Body of pancreas (tissue), 4 donors: ENCODE measurements at places on chromosomes 4 and X.

GRCh38 chrX:154597221-154597620, 12.3 kb downstream of the CTAG1A start:
- H3K4me1 ChIP-seq, result no peaks in the 10 kb centered on the region
- H3K27ac ChIP-seq, result peak overlapping the region; percentile 36
- no peaks in the 10 kb centered on the region for H3K36me3 ChIP-seq

DNA sequence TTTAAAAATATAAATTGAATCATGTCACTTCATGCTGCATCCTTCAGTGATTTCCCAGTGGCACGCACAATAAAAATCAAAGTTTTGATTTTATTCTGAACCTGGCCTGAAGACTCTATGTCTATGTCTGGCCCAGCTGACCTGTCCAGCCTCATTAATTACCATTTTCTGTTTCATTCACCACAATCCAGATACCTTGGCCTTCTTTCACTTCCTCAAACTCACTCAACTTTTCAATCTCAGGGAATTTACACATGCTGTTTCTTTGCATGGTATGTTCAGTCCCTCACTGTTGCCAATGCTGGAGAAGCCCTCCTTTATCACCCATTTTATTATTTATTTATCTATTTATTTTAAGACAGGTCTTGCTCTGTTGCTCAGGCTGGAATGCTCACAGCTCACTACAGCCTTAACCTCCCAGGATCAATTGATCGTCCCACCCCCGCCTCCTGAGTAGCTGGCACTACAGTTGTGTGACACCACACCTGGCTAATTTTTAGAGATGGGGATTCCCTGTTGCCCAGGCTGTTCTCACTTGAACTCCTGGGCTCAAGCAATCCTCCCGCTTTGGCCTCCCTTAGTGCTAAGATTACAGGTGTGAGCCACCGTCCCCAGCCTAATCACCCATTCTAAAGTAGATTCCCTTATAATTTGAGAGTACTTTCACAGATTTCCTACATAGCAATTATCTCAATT, 43.1 kb downstream of the ZGRF1 start:
- no peak for DNase-seq
- H3K4me3 ChIP-seq, result no peak overlapping the region
- H3K27me3 ChIP-seq, result no peaks in the 10 kb centered on the region

GRCh38 chr4:29046781-29047180, 1673.4 kb upstream of the PCDH7 start:
- DNase-seq, result no peak
- H3K36me3 ChIP-seq, result no peaks in the 10 kb centered on the region
- H3K27me3 ChIP-seq, result no peaks in the 10 kb centered on the region
- no peak overlapping the region for H3K27ac ChIP-seq
- no peak overlapping the region for H3K4me3 ChIP-seq

GRCh38 chrX:2614911-2615310, 76.2 kb upstream of the CD99 start:
- H3K27ac ChIP-seq, result no peak overlapping the region
- no peaks in the 10 kb centered on the region for H3K36me3 ChIP-seq
- H3K4me3 ChIP-seq, result no peak overlapping the region
- peaks cover 9% of the 10 kb centered on the region for H3K4me1 ChIP-seq
- no peaks in the 10 kb centered on the region for H3K27me3 ChIP-seq
- no peak for DNase-seq

- H3K4me1 ChIP-seq, result no peaks in the 10 kb centered on the region
- H3K27me3 ChIP-seq, result no peaks in the 10 kb centered on the region
- H3K27ac ChIP-seq, result no peak overlapping the region
- H3K4me3 ChIP-seq, result no peak overlapping the region
Observed at GRCh38 chrX:101744085-101744484, 84.4 kb upstream of the ARMCX2 start.

DNA sequence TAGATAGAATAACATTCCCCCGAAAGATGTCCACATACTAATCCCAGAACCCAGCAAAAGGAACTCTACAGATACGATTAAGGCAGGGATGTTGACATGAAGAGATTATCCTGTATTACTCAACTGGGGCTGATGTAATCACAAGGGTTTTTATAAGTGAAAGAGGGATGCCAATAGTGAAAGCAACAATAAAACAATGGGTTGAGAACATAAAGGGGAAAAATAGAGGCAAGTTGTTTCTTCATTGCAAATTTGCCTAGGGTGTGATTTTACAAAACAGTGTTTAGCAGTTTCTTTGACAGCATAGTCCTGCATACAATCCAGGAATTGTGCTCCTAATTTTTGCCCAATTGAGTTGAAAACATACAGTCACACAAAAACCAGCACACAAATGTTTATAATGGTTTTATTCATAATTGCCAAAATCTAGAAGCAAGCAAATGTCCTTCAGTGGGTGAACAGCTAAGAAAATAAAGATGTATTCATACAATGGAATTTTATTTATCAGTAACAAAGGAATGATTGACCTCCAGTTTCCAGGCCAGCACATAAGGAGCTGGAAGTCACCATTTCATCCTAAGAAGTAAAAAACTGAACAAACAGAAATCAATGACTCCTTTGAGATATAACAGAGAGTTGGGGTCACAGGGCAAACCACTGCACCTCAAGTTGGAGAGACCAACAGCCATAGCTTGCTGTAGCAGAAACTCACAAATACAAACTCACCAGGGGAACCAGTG, 107.2 kb downstream of the CENPC start:
- H3K27ac ChIP-seq, result no peak overlapping the region
- no peaks in the 10 kb centered on the region for H3K4me1 ChIP-seq
- no peak overlapping the region for H3K4me3 ChIP-seq
- H3K36me3 ChIP-seq, result no peaks in the 10 kb centered on the region
